Ammon's horn (tissue), 1 donor: ENCODE measurements at places on chromosomes 13 and 19.
A peak's percentile ranks its signal among the peaks of the same experiment; 100 is the strongest.

GRCh38 chr13:33931397-33932311 lies 113.7 kb downstream of the RFC3 start:
- DNase-seq, result peak; percentile 28

DNA sequence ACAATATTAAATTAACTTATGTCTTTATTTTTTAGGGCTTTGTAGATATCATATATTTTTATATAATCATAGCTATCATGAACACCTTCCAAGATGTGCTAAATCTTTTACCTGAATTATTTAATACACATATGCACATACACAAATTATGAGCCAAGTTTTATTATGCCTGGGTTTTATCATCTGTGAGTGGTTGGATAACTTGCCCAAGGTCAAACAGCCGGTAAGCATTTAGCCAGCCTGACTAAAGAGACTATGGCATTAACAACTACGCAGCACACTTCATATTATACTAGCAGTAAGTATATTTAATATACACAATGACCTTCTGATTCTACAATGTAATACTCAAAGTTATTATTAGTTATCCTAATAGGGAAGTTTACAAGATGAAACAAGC lies 132.7 kb downstream of the FREM2 start:
- no peak for DNase-seq

- DNase-seq, result peak; percentile 13
Observed at GRCh38 chr13:90968166-90968904, 379.2 kb upstream of the MIR17HG start.

- peak; percentile 60 for DNase-seq
Observed at GRCh38 chr19:1935484-1936208, 5.3 kb upstream of the CSNK1G2 start.
